ENCODE measurements at places on chromosomes 12 and 14.

DNA sequence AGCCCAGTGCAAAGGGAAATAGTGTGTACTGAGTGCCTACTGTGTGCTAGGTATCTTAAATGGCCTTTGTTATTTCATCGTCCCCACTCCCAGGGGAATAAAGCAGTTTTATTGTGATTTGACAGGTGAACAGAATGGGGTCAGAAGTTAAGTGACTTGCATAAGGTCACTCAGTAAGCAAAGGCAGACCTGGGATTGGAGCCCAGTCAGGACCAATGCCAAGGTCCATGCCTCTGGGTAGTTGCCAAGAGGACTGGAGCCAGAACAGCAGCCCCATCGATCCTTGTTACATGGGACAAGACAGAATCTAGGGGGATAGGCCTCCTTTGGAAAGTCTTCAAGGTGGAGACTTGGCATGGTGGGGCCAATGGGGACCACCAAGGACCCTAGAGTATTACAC is 227.4 kb upstream of the PWP1 start:
- DNase-seq = no peak
- H3K4me1 ChIP-seq = peaks cover 4% of the 10 kb centered on the region
- H3K36me3 ChIP-seq = no peaks in the 10 kb centered on the region

DNA sequence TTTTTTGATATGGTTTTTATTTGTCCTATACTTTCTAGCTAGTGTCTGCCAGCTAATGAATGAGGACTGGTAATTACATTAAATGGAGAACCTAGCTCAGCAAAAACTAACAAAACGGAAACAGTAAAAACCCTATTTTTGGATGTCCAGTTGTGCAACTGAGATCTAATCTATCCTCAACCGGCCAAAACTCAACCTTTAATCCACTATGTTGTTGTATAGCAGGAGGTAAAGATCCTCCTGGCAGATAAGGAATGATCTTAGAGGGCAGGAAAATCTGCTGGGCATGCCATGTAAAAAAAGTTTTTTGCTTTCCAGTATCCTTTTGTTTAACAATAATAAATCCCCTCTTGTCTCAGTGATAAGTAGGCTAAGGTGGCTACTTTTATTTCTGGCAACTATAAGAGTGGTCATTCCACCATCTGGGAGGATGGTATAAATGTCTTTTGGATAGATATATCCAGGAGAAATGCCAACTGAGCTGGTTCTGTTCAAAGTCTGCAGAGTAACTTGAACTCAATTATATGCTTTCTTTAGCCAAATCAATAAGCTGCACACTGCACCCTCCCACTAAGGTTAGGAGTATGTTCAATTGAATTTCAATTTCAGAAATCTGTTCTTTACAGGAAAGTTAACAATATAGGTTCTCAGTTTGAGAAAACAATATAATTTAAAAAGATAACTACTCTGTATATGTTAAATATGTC is 40.1 kb downstream of the WASHC3 start:
- H3K27me3 ChIP-seq = no peaks in the 10 kb centered on the region
- H3K36me3 ChIP-seq = peaks cover 17% of the 10 kb centered on the region
- no peak overlapping the region for H3K27ac ChIP-seq
- H3K4me3 ChIP-seq = no peak overlapping the region

GRCh38 chr12:26599096-26599695 is 233.8 kb downstream of the ITPR2 start:
- H3K27me3 ChIP-seq = no peaks in the 10 kb centered on the region
- H3K4me1 ChIP-seq = no peaks in the 10 kb centered on the region
- peaks cover 32% of the 10 kb centered on the region for H3K36me3 ChIP-seq
- H3K4me3 ChIP-seq = no peak overlapping the region

GRCh38 chr12:46303039-46303666 is 34.3 kb upstream of the SLC38A1 start:
- peaks cover 13% of the 10 kb centered on the region for H3K4me1 ChIP-seq
- no peak overlapping the region for H3K27ac ChIP-seq
- no peak overlapping the region for H3K4me3 ChIP-seq
- no peaks in the 10 kb centered on the region for H3K36me3 ChIP-seq
- no peak for DNase-seq

DNA sequence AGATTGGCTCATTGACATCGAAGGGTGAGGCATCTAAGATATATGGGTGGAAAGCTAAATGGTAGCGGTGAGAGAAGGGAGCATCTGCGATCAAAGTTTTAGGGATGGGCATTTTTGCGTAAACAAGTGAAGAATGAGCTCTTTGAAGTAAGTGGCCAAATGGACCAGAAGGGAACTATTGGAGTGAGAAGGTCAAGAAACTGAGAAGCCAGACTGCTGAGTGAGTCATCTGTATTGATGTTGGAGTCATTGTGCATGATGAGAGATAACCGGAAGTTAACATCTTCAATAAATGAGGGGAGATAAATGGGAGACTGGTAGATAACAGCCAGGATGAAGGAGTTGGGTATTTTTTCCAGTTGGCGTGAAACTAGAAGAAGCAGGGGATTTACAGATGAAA is 271.9 kb upstream of the PDE3A start:
- no peaks in the 10 kb centered on the region for H3K27me3 ChIP-seq
- no peaks in the 10 kb centered on the region for H3K36me3 ChIP-seq
- no peak overlapping the region for H3K27ac ChIP-seq
- no peak overlapping the region for H3K4me3 ChIP-seq

- no peaks in the 10 kb centered on the region for H3K36me3 ChIP-seq
- H3K27me3 ChIP-seq = no peaks in the 10 kb centered on the region
- H3K4me3 ChIP-seq = no peak overlapping the region
- H3K27ac ChIP-seq = no peak overlapping the region
- DNase-seq = no peak
These were observed 75.3 kb upstream of the FAR2 start for GRCh38 chr12:29073631-29074239.

- DNase-seq = no peak
- H3K27ac ChIP-seq = no peak overlapping the region
- H3K4me3 ChIP-seq = no peak overlapping the region
- H3K4me1 ChIP-seq = no peaks in the 10 kb centered on the region
- H3K36me3 ChIP-seq = no peaks in the 10 kb centered on the region
These were observed 1101.4 kb downstream of the BCL11B start for GRCh38 chr14:98170575-98170974.

- H3K36me3 ChIP-seq = peaks cover 2% of the 10 kb centered on the region
- H3K27me3 ChIP-seq = no peaks in the 10 kb centered on the region
- H3K4me1 ChIP-seq = peaks cover 4% of the 10 kb centered on the region
- DNase-seq = no peak
- no peak overlapping the region for H3K27ac ChIP-seq
These were observed 102.8 kb upstream of the FGD4 start for GRCh38 chr12:32296567-32296966.
